Activated CD4-positive, alpha-beta T cell treated with anti-CD3 and anti-CD28 coated beads, Interleukin-2, Interleukin-4, amounts not matched to agents 100 ng/mL and 50 ng/mL, durations not matched to agents 16 hours and 8 hours (primary cell): ENCODE measurements at places on chromosomes 13 and 19.

DNA sequence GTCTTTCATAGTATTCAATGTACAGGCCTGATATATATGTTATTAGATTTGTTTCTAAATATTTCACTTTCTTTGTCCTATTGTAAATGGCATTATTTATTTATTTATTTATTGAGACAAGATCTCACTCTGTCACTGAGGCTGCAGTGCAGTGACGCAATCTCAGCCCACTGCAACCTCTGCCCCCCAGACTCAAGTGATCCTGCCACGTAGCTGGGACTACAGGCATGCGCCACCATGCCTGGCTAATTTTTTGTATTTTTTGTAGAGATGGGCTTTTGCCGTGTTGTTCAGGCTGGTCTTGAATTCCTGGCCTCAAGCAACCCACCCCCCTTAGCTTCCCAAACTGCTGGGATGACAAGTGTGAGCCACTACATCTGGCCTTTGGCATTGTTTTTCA is 5.4 kb upstream of the GAS6 start:
- no peak for DNase-seq

DNA sequence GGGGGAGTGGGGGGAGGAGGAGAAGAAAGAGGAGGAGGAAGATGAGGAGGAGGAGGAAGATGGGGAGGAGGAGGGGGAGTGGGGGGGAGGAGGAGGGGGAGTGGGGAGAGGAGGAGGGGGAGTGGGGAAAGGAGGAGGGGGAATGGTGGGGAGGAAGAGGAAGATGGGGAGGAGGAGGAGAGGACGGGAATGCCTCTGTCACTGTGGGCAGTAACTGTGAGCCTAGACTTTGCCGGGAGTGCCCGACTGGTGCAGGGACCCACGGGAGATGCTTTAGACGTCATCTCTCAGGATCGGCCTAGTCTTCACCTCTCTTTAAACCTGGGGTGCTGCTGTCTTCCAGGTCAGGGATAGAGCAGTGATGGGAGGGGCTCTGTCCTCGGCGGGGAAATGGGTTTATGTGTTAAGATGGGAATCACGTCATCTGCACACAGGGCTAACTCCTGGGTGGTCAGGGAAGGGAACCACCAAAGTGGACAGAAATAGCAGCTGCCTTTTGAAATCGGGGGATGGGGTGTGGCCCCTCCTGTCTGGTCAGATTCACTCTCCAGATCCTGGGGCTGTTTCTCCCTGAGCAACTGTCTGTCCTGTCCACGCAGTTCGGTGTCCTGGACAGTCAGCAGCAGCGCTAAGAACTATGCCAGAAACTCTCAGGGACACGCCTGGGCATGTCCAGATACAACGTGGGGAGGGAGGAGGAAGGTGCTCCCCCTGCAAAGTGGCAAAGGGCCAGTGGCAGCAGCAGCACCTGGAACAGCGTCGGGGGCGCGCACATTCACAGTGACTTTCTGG is 26.9 kb downstream of the GAS6 start:
- no peak for DNase-seq

- DNase-seq = no peak
Measured at GRCh38 chr19:1384478-1385110, 887 bp downstream of the NDUFS7 start.

- no peak for DNase-seq
Measured at GRCh38 chr13:43469791-43470190, 317.0 kb downstream of the ENOX1 start.

- no peak for DNase-seq
Measured at GRCh38 chr19:38386971-38387549, 774 bp downstream of the GGN start.

- no peak for DNase-seq
Measured at GRCh38 chr19:18626906-18627305, 9.9 kb upstream of the KLHL26 start.

GRCh38 chr13:24982333-24982999 is 113.5 kb upstream of the PABPC3 start:
- DNase-seq = no peak

DNA sequence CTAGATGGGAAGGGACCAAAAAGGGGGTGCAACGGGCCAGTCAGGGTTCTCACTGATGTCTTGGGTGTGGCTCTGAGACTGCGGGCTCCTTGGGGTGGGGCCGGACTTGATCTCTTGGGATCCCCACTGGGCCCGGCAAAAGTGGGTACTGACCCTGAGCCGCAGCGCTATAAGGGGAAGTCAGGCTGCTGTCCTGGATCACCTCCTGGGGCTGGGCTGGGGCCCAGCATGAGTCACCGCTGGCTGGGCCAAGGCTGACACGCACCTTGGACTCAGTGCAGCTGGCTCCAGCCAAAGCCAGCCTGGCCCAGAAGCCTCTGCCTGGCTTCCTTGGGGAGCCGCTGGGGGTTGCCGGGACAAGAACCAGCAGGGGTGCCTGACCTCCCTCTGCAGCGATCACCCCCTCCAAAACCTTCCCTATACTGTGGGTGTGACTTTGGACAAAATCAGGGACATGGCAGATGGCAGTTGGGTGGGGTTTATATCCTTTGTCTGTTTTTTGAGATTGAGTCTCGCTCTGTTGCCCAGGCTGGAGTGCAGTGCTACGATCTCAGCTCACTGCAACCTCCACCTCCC is 617 bp upstream of the IQCN start:
- DNase-seq = no peak

DNA sequence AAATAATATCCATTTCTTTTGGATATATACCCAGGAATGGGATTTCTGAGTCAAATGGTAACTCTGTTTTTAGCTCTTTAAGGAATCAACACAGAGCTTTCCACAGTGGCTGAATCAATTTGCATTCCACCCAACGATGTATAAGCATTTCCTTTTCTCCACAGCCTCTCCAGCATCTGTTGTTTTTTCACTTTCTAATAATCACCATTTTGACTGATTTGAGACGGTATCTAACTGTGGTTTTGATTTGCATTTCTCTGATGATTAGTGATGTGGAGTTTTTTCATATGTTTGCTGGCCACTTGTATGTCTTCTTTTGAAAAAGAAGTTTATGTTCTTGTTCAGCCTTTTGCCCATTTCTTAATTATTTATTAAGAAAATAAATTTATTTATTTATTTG is 352.2 kb upstream of the OBI1 start:
- no peak for DNase-seq

DNA sequence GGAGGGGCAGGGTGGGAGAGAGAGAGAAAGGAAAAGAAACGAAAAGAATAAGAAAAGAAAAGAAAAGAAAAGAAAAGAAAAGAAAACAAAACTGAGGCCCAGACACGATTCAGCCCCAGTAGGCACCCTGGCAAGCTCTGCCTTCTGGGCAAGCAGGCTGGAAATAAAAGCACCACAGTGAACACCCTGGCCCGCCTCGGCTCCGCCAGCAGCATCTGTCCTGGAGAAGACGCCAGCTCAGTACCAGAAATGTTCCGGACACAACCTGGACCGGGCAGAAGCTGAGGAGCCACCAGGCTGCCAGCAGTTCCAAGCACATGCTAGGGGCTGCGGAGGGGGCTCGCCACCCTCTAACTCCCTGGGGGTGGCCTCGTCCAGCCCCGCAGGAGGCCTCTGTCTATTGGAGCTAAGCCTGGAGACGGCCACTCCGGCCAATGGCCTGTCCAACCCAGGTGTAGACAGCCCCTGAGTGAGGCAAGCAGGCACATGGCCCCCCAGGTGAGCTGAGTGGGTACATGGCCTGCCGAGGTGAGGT is 11.4 kb upstream of the CPAMD8 start:
- no peak for DNase-seq

DNA sequence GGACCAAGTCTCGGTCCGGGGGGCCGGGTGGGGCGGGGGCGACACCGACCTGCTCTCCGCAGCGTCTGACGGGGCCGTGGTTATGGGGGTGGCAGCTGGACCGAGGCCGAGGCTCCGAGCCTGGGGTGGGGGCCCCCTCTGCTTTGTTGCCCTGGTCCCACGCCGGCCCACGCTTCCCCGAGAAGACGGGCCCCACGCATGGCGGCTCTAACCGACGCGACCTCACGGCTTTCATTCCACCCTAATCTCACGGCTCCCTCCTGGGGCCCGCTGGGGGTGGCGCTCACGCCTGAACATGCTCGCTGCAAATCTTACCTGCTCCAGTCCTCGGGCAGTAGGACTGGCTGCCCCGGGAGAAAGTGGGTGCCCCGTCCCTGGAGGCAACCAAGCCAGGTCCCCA is 14.8 kb upstream of the MISP start:
- DNase-seq = no peak

- DNase-seq = no peak
Measured at GRCh38 chr13:33191425-33192210, 93.9 kb downstream of the STARD13 start.

GRCh38 chr19:19334989-19335344 is 14.3 kb downstream of the MAU2 start:
- no peak for DNase-seq

- no peak for DNase-seq
Measured at GRCh38 chr13:51067706-51068105, 43.4 kb downstream of the C13orf42 start.

- DNase-seq = no peak
Measured at GRCh38 chr19:14467816-14468215, 7.3 kb downstream of the PTGER1 start.

GRCh38 chr13:92743992-92744391 is 482.6 kb upstream of the GPC6 start:
- no peak for DNase-seq

DNA sequence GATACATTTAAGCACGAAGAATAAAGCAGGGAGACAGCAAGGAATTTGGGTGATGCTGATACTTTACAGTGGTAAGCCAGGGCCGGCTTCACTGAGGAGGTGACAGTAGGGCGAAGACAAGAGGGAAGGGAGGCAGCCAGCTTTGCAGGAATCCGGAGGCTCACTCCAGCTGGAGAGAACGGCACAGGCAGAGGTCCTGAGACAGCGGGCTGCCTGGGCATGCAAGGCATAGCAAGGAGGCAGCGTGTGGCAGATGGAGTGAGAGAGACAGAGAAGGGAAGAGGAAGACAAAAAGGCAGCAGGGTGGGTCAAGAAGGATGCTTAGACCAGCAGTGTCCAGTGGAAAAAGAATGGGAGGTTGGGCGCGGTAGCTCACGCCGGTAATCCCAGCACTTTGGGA is 83.2 kb upstream of the WASF3 start:
- no peak for DNase-seq

DNA sequence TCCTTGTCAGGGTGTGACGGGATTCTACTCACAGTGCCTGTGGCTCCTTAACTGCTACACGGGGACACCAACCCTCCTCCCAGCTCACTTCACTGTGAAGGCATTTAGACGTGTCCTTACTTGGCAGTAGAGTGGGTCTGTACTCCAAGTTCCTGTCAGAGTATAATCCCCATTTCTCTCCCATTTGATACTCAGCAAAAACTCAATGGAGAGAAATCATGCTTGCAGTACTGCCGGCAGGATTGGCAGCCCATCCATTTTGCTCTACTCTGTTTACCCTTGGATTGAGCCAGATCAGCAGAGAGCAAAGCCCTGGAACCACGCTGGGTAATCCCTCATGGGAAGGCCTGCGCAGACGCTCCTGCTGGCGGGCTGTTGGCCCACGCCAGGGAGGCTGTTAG is 28.9 kb downstream of the ARL11 start:
- no peak for DNase-seq

GRCh38 chr13:30619731-30620130 is 2.0 kb downstream of the USPL1 start:
- no peak for DNase-seq

DNA sequence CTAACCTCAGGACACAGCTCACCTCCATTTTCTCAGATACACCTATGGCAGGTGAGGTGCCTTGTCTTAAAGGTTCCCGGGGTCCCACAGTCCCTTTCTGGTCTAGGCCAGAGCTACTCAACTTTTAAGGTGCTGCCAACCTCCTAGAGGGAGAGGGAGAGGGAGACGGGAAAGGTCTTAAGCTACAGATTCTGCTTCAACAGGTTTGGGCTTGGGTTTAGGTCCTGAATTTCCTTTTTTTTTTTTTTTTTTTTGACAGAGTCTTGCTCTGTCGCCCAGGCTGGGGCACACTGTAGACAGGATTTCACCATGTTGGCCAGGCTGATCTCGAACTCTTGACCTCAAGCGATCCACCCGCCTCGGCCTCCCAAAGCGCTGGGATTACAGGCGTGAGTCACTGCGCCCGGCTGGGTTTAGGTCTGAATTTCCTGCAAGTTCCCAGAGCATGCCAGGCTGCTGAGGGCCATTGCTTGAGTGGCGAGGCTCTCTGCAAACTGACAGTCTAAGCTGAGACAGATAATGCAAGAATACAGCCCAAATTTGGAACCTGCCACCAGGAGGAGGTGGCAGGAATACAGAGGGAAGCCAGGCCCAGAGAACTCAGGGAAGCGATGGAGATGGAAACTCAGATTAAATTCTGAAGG is 7.8 kb upstream of the SYCN start:
- DNase-seq = no peak

DNA sequence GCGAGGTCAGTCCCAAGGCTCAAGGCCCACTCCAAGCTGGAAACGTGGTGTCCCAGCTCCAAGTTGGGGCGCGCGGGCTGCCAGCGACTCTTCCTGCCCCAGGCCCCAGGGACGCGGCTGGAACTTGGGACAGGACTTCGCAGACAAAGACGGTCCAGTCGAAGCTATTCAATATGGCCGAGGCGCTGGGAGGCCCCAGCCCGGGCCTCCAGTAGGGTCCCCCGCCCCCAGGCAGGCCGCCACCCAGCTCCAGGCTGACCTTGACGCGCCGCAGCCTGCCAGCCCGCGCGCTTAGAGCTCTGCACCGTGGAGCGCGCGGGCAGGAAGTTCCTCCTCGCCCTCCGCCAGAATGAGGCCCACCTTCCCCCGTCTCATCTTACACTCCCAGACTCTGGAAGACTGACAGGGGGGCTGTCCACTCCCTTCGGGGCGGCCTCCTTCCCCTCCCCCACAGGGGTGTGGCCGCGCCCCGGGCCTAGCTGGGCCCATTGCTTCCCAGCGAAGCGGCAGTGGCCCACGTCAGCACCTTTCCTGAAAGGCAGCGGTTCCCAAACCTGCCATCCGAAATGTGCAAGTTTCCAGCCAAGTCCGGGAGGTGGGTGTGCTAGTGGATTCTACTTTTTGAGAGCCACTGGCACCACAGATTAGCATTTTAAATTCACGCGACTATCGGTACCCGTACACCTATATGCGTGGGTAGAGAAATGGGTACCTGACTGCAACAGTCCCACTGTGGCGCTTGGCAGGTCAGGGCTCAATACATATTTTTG is at the start of gene CCDC8:
CCDC8 (minus strand) TSS at position 303 of the 770 bp plus-strand sequence. CDS start 754 bp downstream, outside the sequence.
- no peak for DNase-seq

- DNase-seq = no peak
Measured at GRCh38 chr13:38045278-38046048, 175.9 kb upstream of the TRPC4 start.

- DNase-seq = no peak
Measured at GRCh38 chr13:106568299-106569003, 514 bp upstream of the ARGLU1 start.

DNA sequence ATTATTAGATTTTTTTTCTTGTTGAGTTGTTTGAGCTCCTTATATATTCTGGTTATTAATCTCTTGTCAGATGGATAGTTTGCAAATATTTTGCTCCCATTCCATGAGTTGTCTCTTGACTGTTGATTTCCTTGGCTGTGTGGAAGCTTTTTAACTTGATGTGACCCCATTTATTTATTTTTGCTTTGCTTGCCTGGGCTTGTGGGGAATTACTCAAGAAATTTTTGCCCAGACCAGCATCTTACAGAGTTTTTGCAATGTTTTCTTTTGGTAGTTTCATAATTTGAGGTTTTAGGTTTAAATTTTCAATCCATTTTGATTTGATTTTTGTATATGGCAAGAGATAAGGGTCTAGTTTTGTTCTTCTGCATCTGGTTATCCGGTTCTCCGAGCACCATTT is 124.7 kb downstream of the PCCA start:
- DNase-seq = no peak
